ENCODE measurements at places on chromosomes 12 and 14.

GRCh38 chr12:122895320-122895703, 612 bp downstream of the VPS37B start:
- DNase-seq = no peak

GRCh38 chr14:33369972-33370371, 431.3 kb downstream of the NPAS3 start:
- no peak for DNase-seq

- DNase-seq = peak; percentile 91
Measured at GRCh38 chr12:6341417-6342139, at the start of gene TNFRSF1A. TNFRSF1A (minus strand) TSS chr12:6342076; CDS start chr12:6341814, 262 bp downstream.

DNA sequence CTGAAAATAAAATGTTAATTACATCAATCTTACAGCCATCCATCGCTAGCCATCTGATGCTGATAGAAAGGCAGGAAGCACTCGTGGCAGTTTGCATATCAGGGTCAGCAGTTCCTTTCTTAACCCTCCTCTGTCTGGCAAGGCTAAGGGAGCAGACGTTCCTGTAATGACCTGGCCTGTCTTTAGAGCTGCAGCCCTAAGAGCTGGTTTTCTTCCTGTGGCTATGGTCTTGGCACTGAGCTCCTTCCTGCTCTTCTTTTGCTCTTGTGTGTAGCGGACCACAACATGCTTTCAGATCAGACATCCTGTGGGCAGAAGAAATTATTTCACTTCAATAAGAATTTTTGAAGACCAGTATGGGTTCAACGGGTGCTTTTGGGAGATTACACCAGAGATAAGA, 170.4 kb downstream of the DAD1 start:
- no peak for DNase-seq

DNA sequence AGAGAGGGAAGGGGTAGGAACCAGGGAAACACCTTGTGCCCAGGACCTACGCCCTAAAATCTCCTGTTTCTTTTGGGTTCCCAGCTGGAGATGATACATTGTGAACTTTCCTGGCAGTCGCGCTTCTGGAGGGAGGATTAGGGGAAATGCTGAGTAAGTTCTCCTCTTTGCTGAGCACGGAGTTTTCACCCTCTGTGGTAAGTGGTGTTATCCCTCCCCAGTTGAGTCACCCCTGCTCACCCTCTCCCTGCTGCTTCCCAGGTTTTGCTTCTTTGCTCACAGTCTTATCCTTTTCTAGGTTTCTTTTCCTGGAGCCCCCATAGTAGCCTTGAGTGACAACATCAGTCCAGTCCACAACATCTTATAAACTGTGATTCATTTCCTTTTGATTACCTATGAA, 789.1 kb downstream of the TMEM121 start:
- DNase-seq = no peak

DNA sequence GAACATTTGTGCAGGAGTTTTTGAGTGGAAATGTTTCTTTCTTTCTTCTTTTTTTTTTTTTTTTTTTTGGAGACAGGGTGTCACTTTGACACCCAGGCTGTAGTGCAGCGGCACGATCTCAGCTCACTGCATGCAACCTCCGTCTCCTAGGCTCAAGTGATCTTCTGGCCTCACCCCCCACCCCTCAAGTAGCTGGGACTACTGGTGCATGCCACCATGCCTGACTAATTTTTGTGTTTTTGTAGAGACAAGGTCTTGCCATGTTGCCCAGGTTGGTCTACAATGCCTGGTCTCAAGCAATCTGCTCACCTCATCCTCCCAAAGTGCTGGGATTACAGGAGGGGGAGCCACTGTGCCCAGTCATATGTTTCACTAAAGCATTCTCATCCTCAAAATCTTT, 69.2 kb upstream of the BCAT1 start:
- DNase-seq = no peak

- DNase-seq = peak; percentile 22
Measured at GRCh38 chr14:36281309-36281708, 39.1 kb downstream of the MBIP start.

DNA sequence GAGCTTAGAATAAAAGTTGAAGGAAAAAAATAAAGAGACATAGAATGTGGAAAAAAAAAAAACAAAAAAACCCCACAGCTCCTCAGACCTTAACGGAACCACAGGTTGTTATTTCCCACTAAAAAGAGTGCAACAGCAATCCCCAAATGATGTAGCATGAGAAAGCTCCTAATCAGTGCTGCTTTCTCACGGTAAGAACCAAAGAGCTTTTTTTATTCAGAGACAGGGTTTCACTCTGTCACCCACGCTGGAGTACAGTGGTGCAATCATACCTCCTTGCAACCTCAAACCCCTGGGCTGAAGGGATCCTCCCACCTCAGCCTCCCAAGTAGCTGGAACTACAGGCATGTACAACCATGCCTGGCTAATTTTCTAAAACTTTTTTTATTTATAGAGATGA, 13.3 kb downstream of the NDUFA12 start:
- no peak for DNase-seq

- DNase-seq = no peak
Measured at GRCh38 chr14:91843437-91843836, 23.9 kb downstream of the TC2N start.

GRCh38 chr12:130576371-130576816, 139.7 kb downstream of the RIMBP2 start:
- DNase-seq = no peak

DNA sequence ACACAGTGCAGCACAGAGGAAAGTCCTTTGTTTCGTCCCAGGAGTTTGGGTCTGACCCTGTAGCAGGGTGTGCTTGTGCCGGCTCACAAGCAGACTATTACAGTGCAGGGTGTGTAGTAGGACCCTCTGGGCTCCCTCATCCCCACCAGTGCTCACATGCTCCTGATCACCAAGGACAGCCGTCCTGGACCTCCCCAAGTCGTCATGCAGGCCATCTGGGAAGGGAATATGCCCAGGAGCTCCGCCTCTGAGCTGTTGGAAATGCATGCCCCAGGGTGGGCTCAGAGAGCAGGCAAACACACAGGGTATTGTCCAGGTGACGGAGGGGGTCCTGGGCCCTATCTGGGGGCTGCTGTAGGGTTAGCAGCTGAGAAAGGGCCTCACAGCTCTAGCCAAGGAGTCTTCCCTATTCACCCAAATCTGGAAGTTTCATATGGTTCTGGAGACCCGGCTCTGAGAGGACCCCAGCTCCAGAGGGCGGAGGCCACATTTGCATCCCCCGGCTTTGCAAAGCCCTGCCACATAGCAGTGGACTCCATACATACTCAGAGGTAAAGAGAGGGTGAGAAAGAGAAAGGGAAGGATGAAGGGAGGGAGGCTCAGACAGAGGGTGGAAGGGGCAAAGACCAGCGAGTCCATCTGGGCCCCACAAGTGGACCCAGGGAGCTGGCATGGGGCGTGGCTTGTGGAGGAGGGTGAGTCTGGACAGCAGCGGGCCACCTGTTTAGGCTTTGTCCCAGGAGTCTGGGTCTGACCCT, 53.5 kb upstream of the PPP2R5C start:
- DNase-seq = no peak

GRCh38 chr12:65278576-65279368, at the start of gene MSRB3:
MSRB3 (plus strand) TSS chr12:65278683; CDS start chr12:65308580, 29,897 bp downstream.
- DNase-seq = peak; percentile 72

- DNase-seq = no peak
Measured at GRCh38 chr14:99034711-99035171, 237.3 kb downstream of the BCL11B start.

GRCh38 chr14:32397861-32398640, 69.0 kb downstream of the AKAP6 start:
- DNase-seq = peak; percentile 47

DNA sequence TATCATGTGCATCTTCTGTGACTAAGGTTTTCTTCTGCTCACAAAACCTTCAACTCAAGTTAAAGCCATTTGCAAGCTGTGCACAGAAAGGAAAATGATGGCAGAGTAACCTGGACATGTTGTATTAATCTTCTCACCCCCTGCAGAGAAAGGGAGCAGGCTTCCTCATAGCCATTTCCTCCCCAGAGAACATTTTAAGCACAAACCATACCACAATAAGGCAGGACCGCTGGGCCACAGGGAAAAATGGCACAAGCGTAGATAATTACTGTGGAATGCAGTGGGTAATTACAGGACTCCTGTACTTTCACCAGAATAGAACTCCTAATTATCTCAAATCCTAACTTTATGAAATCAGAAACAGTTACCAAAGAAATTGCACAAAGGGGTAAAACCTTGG, 215.7 kb downstream of the KIF21A start:
- DNase-seq = peak; percentile 13

- DNase-seq = no peak
Measured at GRCh38 chr12:30533558-30534265, 162.0 kb downstream of the IPO8 start.

- DNase-seq = no peak
Measured at GRCh38 chr14:99354166-99354875, 82.3 kb upstream of the BCL11B start.

- DNase-seq = no peak
Measured at GRCh38 chr12:47887529-47887928, 17.3 kb downstream of the VDR start.

- DNase-seq = no peak
Measured at GRCh38 chr12:56591961-56592360, 38.2 kb downstream of the BAZ2A start.

All from choroid plexus epithelial cell (primary cell).